ENCODE measurements at places on chromosomes 7 and 10.
A peak's percentile ranks its signal among the peaks of the same experiment; 100 is the strongest.

GRCh38 chr7:150876817-150877526 is 24.7 kb downstream of the AOC1 start:
- peak; percentile 48 for DNase-seq

DNA sequence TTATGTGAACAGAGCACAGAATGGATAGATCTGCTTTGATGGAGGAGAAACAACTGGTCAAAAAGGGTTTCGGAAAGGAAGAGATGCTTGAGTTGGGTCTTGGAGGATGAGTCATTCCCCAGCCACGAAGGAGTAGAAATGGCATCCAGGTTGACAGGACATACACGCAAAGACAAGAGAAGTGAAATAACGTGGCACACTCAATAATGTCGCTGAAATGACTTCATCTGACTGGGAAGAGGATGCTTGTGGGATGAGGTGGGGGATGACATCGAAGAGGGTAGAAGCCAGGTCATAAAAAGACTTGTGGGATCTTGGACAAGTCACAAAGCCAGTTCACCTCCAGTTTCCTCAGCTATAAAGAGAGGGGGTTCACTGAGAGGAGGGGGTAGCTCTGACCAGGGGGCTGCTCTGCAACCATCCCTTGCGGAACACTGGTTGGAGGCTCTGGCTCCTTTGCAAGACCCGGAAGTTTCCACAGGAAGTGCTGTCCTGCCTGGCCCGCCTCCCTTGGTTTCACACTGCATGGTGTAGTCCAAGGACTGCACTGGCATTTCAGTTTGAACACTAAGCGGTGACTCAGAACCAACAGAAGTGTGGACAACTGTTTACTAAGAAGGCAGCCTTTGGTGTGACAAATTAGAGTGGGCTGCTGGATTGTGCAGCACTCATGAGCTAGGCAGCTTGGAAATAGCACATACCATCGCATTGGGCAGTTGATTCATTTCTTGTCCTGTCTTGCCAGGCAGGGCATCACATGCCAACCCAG is 189.9 kb upstream of the ADO start:
- DNase-seq, result no peak

DNA sequence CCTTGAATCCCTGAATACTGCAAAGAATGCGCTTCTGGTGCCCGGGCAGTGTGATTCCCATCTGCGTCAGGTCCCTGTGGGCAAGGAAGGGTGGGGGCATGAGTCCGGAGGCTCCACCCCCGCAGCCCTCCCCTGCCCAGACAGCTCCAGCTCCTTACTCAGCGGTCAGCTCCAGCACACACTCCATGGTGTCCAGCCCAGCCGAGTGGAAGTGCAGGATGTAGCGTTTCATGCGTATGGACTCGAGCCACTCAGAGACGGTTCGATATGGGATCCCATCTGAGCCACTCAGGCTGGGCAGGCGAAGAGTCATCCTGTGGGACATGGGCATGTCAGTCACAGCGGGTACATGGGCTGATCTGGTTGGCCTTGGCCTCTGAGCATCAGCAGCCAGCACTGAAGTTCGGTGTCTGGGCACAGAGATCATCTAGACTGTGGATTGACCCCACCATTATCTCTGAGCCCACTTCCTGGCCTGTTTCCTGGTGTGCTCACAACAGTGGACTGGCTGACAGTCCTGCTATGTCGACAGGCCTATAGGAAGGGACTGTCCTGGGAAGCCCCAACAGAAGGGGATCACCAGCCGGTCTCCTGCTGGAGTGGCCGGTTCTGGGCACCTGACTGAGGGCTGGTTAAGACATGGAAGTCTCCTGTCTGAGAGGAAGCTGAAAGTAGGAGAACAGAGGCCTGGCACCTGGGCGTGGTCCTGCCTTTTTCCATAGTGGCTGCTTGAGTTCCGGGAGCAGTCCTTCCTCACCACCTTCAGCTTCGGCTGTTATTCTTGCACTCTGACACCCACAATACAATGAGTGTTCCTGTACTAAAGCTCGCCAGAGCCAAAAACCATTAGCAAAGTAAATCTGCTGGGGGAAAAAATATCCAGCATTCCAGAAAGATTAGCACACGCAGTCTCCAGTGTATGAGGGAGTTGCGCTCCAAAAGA is 10.6 kb downstream of the ZYX start:
- DNase-seq, result no peak

DNA sequence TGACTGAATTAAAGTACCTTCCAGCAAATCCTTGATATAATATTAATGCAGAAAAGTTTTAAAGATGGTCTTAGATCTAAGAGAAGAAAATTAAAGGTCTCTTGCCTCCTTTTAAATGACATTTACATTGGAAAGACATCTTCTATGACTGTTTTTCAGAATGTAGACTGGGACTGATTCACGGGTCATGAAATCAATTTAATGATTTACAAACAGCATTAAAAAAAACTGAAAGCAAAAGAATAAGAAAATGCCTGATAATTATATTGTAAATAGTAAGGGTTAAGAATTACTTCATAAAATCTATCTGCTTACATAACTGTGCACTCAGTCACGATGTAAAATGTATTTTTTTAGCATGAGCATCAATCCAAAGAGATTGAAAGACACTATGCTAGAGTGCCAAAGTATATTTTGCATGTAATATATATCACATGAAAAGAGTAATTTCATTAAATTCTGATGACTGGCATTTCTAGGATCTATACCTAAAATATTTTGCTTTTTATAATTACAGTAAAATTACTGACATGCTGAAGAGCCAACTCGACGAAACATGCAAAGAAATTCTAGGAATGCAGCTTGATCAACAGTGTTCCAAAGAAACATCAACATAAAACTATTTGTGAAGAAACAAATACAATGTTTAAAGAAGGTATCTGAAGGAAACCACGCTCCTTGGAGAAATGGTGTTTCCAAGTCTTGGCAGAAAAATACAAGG is 35.1 kb downstream of the RTKN2 start:
- no peak for DNase-seq

- no peak for DNase-seq
These were observed 23.8 kb upstream of the UBE2D1 start for GRCh38 chr10:58311026-58311425.

- DNase-seq, result no peak
These were observed 81.4 kb downstream of the MALSU1 start for GRCh38 chr7:23380556-23380955.

- DNase-seq, result no peak
These were observed 66.0 kb upstream of the HDAC9 start for GRCh38 chr7:18429547-18429946.

- no peak for DNase-seq
These were observed 76.7 kb downstream of the CCNY start for GRCh38 chr10:35412900-35413491.

- no peak for DNase-seq
These were observed 50.8 kb downstream of the MYOF start for GRCh38 chr10:93431361-93431760.

DNA sequence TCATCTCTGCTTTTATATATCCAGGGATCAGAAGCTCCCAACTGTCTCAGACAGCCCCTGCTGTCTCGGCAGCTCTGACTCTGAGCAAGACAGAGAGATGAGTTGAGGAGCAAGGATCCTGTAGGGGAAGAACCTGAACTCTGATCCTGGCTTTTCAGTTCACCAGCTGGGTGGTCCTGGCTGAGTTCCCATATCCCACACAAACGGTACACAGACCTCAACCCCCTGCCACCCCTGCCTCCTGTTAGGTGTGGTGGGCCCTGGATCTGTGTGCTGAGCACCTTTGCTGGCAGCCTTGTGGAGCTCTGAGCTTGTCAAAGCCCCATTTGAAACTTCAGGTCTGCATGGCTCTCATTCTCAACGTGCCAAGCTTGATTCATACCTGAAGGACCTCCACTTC is 54.3 kb upstream of the GPR26 start:
- DNase-seq, result no peak

DNA sequence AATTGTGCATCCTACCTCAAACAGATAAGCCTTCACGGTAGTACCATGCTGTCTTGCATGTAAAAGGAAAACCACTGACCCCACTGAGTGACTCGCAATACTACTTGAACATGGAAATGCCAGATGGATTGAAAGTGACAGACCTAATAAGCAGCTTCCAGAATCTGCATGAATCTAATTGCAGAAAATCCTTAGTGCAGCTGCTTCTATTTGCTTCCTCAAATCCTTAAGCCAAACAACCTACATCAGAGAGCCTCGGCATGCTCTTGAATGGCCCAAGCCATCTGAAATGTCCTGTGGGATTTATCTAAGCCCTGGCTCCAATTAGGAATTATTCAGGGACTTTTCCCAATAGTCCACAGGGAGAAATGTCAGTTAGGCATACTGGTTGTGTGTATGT is 509.5 kb upstream of the CELF2 start:
- DNase-seq, result no peak

DNA sequence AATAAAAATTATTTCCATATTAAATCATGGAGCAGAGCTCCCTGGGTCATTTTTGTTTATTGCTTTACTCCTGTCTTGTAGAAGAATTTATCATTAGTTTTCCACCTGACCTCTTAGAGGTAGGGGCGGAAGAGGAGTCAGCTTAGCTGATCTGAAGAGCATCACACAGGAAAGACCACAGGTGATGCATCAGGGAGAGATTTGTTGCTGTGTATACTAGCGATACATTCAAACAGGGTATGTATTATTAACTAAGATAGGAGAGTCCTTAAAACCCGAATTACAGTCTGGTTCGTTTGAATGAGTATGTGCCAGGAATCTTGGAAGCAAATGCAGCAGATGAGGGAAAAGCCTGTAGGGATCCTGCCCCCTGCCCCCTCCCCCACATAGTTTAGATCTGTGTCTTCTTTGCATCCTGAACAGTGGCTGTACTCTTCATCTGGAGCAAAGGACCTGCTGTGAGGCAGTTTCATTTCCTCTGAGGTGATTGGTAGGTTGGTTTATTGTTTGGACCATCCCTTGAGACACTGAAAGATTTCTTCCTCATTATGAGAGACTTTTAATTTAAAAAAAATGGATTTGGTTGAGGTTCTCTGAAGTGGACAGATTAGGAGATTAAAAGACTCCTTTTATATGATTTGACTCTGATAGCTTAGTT is 177.0 kb downstream of the SND1 start:
- DNase-seq, result no peak

DNA sequence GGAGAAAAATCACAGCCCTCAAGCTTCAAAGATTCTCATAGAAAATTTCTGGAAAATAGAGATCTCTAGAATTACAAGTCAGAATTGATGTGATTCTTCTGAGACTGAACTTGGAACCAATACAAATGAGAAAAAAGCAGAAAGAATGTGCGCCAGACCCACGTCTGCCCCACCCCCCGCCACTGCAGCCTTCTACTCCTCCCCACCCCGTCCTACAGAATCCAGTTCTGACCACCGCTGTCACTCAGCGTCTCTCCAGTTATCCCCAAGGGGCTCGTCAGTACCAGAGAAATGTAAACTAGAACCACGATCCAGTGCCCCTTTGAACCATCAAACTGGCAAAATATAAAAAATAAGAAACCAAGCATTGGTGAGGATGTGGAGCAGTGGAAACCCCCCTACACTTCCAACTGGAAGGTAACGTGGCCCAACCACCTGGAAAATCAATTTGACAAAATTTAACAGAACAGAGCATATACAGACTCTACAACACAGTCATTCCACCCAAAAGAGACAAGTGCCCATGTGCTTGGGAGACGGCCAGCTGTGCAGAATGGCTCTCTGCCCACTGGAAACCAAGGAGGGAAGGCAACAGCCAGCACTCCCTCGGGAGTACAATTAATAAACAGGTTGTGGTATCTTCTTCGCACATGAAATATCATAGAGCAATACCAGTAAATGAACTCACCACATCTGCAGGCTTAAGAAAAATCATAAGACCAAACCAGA is 397.9 kb downstream of the TNS3 start:
- no peak for DNase-seq

- no peak for DNase-seq
These were observed 111.2 kb upstream of the KIF5B start for GRCh38 chr10:32167450-32167849.

DNA sequence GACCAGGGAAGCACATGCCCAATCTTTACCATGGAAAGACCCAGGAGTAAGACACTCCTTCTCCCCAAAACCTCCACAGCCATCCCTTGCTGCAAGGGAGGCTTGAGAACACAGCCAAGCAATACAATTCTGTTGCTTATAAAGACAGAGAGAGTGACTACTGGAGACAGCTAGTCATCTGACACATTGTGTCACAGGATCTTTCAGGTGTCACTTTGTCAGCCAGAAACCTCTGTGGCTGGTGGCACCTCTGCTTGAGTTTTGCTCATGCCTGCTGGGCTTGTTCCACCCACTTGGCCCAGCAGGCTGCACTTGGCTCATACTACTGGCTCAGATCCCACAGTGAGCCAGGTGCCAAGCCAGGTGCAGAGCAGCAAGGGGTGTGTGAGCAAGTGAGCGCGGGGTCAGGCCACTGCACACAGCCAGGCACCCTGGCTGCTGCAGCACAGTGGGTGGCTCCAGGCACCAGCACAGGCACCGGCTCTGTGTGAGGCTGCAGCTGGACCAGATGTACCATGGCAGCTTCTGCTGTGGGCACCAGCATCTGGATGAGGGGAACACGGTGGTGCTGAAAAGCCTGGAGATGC is 12.4 kb upstream of the PRLHR start:
- DNase-seq, result no peak

GRCh38 chr10:42623929-42624328 is 14.4 kb downstream of the ZNF33B start:
- no peak for DNase-seq

- DNase-seq, result no peak
These were observed 27.3 kb upstream of the KMT2E start for GRCh38 chr7:104986628-104987259.

DNA sequence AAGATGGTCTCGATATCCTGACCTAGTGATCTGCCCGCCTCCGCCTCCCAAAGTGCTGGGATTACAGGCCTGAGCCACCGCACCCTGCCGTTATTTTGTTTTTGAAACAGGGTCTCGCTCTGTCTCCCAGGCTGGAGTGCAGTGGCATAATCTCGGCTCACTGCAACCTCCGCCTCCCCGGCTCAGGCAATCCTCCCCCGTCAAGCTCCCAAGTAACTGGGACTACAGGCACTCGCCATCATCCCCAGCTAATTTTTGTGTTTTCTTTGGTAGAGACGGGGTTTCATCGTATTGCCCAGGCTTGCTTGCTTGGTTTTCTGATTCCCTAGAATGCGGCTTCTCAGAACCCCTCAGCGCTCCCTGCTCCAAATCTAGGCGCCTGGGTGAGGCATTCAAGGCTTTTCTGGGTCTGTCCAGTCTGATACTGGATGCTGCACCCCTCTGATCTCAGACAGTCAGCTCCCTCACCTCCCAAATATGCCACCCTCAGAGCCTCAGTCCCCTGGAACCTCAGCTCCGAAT is 1.3 kb downstream of the TFR2 start:
- DNase-seq, result no peak

DNA sequence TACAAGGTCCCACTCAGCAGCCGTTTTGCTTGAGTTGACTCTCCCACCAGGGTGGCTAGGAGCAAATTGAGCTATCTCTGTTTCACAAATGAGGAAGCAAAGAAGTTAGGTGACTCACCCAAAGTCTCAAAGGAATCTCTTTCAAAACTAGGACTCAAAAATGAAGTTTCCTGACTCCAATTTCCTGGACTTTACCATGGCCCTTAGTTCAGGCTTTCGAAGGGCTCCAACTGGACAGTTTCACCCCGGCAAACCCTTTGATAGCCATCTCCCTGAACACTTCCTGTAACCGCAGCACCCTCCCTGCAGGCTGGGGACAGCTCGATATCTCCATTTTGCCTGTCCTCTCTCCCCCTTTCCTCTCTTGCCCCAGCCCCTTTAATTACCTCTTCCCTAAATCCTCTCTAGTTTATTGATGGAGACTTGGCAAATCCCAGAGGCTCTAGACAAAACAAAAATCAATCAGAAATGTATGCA is 4.7 kb upstream of the AFAP1L2 start:
- DNase-seq, result no peak

Data from stimulated activated CD4-positive, alpha-beta T cell treated with anti-CD3 and anti-CD28 coated beads, Interleukin-1b, Interleukin-23, amount 100 ng/mL, for 4 hours (primary cell).